ENCODE measurements at places on chromosomes 7 and 10. TPM values are rescaled to one million over a fixed set of nuclear protein-coding genes. Genes with fewer than 3 reads are reported as not detected.

- no peak for DNase-seq
Measured at GRCh38 chr10:7571981-7572380, 94.8 kb downstream of the ITIH5 start.

DNA sequence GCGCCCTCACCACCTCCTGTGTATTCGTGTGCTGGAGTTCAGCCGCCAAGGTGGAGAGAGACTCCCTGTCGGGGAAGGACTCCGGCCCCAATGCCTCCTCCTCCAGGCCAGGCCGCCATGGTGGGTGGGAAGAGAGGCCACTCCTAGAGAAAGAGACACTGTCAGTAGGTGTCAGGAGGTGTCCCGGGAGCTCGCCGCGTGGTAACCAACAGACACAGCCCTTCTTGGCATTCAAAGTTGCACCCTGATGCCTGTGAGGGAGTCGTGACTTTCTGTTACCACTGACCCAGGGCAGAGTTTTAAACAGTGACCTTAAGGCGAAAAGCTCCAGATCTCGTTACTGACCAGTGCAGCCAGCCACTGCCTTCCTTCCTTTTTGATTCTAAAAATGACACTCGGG is 155.2 kb downstream of the CUX1 start:
- DNase-seq, result no peak

GRCh38 chr7:12771378-12771877 is 84.0 kb downstream of the ARL4A start:
- peak; percentile 95 for DNase-seq

- no peak for DNase-seq
Measured at GRCh38 chr7:138449580-138449979, 10.5 kb upstream of the TRIM24 start.

DNA sequence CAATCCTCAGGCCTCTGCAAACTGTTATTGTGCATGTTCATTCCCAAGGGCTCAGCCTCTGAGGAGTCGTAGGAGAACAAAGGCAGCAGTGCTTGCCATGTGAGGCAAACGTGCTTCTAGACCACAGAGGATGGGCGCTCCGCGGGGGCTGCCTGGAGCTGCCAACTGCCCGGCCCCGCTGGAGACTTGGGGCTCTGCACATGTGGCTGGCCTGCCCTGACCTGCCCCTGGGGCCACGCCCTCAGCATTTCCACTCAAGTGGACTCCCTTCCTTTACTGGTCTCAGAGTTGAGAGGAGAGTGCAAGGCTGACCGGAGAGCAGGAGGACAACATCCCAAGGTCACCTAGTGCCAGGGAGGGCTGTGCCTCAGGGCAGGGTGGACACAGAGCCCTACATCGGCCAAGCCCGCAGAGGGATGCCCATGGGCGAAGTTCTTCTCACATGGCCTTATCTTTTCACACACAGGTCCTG is 222.3 kb upstream of the ZNF32 start:
- DNase-seq, result no peak

GRCh38 chr7:156236936-156237599 is 403.5 kb upstream of the RNF32 start:
- DNase-seq, result no peak

DNA sequence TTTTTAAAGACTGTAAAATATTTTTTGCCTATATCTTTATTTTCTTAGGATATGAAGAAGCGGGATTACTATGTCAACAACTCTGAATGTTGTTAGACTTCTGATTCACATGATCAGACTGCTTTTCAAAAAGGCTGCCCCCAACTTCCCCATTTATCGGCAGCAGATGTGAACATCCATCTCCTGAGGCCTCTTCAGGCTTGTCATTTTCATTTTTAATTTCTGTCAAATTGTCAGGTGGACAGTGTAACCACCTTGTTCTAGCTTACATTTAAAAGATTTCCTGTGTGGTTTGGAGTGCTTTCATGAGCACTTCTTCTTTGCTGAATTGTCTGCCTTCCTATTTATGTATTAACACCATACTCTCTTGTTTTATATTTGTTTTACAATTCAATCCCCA is 78.8 kb upstream of the GSDME start:
- DNase-seq, result no peak

DNA sequence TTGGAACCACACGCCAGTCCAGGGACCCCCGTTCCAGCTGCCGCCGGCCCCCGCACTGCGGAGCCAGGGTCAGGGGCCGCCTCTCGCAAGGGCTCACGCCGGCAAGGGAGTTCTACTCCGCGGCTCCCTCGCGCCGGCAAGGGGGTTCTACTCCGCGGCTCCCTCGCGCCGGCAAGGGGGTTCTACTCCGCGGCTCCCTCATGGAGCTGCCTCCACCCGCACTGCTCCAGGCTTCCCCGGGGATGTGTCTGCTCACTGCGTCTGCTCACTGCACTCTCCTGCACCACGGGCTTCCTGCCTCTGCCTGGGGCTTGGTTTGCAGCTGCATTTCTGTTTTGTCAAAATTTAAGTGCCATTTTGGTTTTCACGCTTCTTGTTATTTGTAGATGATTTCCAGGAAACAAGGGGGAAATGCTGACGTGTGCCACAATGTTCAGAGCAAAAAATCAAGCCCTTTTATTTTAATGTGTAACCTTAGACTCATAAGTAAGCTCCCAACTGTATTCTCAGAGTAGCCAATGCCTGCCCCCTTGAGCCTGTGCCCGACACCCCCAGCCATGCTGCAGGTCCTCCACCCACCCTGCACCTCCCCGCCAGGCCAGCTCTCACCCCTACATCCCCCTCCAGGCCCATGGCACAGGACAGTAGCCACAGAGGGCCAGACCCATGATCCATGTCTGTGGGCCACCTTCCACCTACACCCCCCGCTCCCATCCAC is 246.2 kb downstream of the MAD1L1 start:
- no peak for DNase-seq

DNA sequence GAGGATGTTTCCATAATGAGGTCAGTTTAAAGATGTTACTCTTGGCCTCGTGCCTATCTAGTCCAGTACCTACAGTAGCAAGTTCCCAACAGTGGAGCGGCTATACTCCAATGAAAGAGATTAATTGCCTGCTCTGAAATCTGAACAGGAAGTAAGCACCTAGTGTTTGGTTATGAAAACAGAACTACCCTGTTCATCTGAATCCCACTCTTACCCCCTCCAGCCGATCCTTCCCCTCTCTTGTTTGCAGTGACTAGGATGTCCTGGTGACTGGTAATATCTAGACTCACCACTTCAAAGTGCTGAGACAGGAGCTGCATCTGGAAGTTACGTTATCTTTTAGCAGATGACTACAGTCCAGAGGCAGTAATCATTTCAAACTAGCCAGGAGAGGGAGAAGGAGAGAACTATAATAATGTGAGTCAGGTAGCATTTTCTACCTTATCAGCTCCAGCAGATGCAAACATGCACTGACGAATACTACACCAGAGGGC is 666.7 kb upstream of the NRP1 start:
- DNase-seq, result no peak

DNA sequence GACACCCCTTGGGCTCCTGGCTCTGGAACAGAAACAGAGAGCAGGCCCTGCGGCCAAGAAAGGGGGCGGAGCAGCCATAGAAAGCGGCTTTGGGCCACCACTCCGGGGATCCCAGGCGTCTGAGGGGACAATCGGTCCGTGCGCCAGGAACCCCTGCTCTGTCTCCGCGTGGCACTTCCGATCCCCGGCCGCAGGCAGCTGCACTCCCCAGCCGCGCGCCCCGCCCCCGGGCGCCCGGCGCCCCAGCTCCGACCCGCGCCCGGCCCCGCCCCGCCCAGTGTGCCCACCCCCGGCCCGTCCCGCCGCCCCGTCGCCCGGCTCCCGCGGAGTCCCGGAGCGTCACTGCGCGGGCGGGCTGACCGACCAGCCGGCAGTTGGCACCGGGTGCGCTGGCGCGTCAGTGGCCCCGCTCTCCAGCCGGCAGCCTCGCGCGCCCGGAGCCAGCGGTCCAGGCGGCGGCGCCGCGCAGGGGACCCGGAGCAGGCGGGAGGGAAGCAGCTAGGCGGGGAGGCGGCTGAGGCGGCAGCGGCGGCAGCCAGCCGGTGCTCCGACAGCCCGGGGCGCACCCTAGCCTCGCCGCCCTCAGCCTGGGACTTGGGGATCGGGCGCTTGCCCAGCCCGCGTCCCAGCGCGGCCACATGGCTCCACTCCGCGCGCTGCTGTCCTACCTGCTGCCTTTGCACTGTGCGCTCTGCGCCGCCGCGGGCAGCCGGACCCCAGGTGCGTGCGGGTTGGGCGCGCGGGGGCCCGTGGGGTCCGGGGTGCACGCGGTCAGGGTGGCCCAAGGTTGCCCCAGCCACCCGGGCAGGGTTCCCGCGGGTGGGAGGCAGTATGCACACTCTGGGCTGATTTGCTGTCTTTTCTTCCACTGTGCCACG is at the start of gene ADAMTS14:
Gene ADAMTS14, plus strand, starts transcription at position 342 of the 878 bp plus-strand sequence. Its CDS starts 297 bp downstream, at position 639.
- DNase-seq, result peak; percentile 38

DNA sequence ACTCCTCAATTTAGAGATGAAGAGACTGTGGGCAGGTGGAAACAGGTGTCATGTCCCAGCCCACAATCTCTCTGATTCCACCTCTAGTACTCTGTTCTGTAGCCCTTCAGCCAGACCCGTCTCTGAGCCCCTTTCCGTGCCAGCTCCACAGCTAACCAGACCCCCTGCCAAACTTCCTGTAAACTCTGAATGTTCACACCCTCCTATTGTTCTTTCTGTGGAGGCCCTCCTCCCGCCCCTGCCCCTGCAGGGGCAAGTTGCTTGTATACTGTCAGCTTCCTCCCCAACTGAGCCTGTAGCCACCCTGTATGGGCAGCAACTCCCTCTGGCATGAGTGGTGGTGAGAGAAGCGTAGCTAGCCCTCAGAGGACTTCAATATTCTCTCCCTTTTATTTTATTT is 520.7 kb downstream of the SORCS3 start:
- no peak for DNase-seq

GRCh38 chr10:44477046-44477425 is 92.1 kb upstream of the CXCL12 start:
- DNase-seq, result peak; percentile 94

DNA sequence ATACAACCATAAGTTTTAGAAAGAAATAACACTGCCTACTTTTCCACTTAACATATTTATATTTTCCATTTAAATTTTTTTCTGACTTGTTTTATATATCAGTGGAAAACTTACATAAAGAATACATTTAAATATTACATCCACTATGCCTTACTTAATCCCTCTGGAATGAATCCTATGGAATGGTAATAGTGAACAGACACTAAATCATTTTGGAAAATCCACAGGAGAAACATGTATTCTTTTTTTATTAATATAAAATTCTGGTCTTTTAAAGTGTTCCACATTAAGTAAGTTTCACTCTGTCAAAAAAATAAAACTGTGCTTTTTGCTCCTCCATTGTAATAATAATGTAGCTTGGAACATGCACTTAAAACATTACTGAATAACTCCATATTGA is 236.8 kb upstream of the LRRN3 start:
- DNase-seq, result no peak

DNA sequence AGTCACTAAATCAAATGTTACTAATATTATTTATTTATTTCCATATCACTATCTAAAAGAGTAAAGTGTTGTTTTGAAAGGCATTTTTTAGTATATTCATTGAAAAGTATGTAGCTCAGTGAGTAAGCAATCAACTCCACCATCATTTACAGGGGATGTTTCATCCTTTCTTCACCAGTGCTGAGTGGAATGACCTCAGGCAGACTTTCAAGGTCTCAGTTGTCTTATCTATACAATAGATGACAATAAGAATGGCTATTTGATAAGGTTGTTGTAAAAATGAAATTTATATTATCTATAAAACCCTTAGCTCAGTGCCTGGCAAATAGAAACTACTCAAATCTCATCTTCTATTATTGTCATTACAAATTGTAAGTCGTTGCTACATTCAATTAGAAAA is 204.3 kb upstream of the CSTF2T start:
- DNase-seq, result no peak

DNA sequence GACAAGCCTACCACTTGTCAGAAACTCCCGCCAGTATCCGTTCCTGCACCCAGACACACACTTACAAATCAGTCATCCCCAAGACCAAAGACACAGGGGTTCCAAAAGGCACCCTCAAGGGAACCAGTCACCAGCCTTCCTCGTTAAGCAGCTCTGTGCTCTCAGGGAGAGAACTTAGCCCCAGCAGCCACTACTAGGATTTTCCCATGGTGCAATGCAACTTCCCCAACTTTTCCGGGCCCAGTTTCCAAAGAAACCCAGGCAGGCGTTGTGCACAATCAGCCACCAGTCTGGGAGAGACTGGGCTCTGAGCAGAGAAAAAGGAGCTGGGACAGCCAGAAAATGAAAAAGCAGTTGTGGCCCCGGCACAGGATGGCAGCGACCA is 1.2 kb downstream of the DLG5 start:
- peak; percentile 57 for DNase-seq

DNA sequence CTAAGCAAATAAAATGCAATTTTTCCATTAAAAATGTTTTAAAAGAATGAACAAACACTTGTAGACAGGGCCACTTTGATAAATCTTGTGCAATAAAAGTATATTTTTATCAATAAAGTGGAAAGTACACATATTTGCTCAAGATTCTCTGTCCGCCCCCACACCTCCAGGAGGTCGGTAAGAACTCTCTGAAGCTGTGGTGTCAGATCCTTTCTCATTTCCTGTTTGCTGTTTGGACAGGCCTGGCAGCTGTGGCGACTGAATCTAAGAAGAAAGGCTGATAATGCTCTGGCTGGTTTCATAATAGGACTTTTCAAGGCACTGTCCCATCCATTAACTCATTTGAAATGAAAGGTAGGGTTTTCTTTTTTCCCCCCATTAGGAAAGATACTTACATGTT is 15.3 kb upstream of the ASB4 start:
- DNase-seq, result no peak

- DNase-seq, result peak; percentile 8
Measured at GRCh38 chr7:24440892-24441291, 132.4 kb upstream of the PALS2 start.

GRCh38 chr10:132892004-132892403 is 50.4 kb downstream of the CFAP46 start:
- DNase-seq, result peak; percentile 64

DNA sequence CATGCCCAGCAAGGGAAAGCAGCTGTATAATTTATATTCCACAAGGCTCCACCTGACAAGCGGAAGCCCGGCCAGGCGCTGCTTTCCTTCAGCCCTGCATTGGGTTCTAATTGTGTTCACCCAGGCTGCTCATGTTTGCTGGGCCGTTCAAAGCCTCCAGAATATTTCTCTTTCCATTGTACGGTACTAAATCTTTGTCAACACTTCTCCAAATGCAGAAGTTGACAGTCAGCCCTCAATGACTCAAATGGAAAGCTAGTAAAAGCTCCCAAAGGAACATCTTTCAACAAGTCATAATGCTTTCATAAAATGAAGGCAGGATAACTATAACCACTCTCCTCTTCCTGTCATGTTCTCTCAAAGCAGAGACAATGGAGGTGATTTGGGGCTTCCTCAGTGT is 17.8 kb upstream of the CPXM2 start:
- DNase-seq, result no peak

The DNAJC30 gene
- 3.4 TPM for total RNA-seq

The ZNF365 gene
- total RNA-seq, result 7.2 TPM

The MYH16 gene
- total RNA-seq, result not detected

The TUBAL3 gene
- not detected for total RNA-seq

The TMEM229A gene
- 3.8 TPM for total RNA-seq

The GAD2 gene
- not detected for total RNA-seq

The CACNA2D1 gene
- 46.0 TPM for total RNA-seq

The EEPD1 gene
- total RNA-seq, result 5.7 TPM

The FBXO24 gene
- total RNA-seq, result 0.54 TPM

The CYP3A7 gene
- 0.74 TPM for total RNA-seq

The CNPY1 gene
- total RNA-seq, result not detected

The LEP gene
- total RNA-seq, result under 0.01 TPM
